GM13976 (cell line): ENCODE measurements at places on chromosomes 4 and X.

GRCh38 chrX:44162964-44163475, 180.5 kb downstream of the EFHC2 start:
- no peak for DNase-seq

DNA sequence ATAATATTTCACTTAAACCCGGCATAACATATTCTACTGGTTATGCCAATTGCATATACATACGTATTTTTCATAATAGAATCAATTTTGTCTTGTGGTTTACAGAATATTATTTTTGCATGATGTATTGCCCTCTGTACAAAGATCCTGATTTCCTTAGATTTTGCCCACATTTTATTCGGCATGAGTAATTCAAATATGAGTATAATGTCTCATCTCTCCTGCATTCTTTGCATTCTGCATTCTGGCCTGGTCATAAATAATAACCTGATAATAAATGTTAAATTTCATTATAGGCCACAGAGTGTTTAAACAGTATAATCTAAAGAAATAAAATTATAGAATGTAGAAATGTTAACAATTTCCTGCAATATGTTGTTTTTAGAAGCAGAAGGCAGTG, 205.3 kb downstream of the TLL1 start:
- no peak for DNase-seq

- no peak for DNase-seq
These were observed 18.5 kb downstream of the HERC3 start for GRCh38 chr4:88610771-88611170.

GRCh38 chr4:7873881-7874280, 65.8 kb downstream of the AFAP1 start:
- no peak for DNase-seq

- DNase-seq: no peak
These were observed 170.9 kb downstream of the AFAP1 start for GRCh38 chr4:7768736-7769135.
